ENCODE measurements at places on chromosomes 6 and 20.

DNA sequence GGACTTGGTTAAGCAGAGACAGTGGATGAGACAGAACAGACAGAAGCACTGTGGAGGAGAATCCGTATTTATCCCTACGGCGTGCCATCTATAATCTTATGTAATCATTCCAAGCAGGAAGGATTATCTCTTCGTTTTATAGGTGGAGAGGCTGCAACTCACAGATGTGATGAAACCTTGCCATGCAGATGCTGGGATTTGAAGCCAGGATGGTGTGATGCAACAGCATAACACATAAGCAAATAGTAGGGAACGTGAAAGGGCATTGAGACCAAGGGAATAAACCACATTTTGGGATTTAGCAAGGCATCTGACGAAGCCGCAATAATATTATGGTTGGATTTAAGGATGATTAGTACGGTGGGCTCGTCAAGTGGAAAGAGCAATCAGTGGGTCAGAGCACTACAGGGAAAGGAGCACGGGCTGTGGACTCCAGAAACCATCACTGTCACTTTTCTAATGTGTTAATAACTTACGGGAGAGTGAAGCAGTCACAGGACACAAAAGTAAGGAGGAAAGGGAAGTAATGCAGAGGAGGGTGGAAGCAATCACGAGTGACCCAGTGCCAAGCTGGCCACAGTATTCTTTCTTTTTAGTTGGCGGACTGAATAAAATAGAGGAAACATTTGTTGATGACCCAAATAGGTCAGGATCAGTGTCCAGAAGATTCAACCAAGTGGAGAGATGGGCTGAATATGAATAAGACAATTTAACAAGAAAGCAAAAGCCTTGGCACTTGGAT is 119.6 kb upstream of the EDN1 start:
- DNase-seq: no peak

DNA sequence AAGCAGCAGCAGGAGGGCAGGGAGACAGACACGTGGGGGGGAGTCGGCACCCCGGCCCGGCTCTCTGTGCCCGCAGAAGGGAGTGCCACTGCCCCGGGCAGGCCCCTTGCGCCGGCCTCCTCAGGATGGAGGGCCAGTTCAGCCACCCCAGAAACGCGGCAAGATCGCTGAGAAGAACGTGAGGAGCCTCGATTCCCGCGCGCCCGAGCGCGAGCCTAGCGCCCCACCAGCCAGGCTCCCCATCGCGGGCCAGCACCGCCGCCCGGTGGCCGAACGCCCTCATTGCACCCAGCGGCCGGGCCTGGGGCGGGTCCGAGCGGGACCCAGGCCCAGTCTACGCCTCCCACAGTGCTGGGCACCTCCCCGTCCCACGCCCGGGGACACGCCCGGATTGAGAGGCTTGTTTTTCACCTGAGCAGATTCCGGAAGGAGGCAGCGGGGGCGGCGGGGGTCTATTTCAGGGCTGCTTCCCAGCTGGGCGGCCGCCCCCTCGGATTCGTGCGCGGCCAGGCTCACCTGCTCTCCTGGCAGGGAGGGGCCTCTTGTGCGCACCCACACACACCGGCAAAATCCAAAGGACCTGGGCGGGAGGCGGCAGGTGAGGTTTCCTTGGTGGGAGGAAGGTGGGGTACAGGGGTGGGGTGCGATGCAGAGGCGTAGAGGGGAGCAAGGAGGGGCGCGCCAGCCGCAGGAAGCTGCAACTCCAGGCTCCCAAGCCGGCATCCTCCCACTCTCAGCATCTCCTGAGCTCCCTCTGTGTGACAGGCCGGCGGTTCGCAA is 9.0 kb upstream of the GRM4 start:
- no peak for DNase-seq

- DNase-seq: no peak
Observed at GRCh38 chr6:44527583-44528369, 140.3 kb downstream of the CDC5L start.

DNA sequence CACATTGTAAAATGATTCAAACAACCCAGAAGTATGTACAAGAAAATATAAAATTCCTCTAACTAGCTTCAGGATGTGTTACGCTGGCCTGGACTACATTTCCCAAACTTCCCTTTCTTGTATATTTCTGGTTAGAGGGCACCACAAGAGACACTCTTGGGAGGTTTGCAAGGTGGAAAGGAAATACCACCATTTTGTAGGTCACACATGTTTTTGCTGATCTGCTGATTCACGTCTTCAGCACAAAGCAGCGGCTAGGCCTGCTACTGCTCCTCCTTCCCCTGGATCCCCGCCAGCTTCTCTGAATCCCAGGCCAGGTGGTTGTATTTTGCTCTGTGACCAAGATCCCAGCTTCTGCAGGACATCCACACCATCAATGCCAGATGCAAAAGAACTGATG is 104.2 kb downstream of the AGPAT4 start:
- DNase-seq: no peak

DNA sequence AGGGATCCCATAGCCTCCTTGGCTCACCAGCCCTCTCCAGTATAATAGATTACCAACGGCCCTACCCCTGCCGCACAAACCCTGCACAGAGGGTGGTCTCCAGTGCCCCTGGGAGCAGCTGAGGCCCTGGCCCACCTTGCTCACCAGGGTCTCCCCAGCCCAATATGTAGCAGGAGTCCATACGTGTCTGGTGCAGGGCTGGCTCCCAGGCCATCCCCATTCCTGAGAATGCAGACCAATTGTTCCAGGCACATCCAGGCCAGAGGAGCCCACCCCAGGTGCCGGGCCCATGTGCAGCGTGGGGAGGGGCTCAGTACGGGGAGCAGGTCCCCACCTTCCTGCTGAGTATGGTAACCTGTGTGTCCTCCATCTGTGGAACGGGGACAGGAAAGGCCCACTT is 251.9 kb downstream of the TAF4 start:
- no peak for DNase-seq

- no peak for DNase-seq
Observed at GRCh38 chr20:50520222-50520880, 10.2 kb downstream of the PTPN1 start.

GRCh38 chr20:46810448-46811223 is 84.0 kb upstream of the EYA2 start:
- no peak for DNase-seq

DNA sequence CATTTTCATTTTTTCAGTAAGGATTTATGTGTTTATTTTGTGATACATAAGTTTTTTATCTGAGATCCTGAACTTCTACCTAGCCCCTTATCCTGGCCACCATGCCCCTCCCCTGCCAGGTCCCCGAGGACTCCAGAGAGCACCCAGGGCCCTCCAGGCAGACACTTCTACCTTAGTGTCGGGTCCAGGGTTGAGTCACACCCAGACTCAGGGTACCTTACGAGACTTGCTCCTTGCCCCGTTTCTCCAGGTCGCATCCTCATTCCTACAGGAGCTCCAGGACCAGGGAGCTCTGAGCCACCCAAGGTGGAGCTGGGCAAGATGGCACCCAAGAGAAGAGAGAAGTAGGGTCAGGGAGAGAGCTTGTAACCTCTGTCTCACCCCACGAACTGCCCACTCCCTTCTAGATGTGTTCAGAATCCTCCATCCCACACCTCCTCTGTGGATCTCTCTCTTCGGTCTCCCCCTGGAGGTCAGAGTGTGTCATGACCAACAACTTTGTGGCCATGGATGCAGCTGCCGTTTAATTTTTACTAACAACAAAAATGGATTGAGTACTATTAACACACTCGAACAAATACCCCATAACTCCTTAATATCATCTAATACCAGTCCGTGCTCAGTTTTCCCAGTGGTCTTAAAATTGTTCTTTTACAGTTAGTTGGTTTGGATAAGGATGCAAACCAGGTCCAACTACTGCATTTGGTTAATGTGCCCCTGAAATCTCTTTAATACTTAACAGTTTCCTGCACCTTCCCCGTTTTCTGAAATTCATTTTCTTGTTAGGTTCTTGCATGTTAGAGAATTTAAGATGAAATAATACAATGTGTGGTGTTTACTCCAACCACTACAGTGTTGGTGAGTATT is 130.6 kb upstream of the INSM1 start:
- no peak for DNase-seq

DNA sequence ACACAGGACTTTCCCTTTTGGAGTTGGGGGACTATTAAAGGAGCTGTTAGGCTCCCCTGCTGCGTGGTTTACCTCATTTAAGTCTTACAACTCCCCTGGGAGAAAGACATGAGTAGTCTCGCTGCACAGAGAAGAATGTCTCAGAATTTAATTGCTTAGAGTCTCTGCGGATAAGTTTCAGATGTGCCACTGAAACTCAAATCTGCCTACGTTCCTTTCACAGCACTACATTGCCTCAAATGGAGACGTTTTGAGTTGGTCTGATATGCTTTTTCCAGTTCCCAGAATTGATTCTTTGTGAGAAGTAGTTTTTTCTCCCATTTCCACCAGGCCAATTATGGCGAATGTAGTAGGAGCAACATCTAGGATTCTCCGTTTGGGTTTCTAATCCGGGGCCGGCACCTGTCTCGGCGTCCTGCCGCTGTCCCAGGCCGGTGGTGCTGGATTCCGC is 532 bp upstream of the SLC35F1 start:
- no peak for DNase-seq

DNA sequence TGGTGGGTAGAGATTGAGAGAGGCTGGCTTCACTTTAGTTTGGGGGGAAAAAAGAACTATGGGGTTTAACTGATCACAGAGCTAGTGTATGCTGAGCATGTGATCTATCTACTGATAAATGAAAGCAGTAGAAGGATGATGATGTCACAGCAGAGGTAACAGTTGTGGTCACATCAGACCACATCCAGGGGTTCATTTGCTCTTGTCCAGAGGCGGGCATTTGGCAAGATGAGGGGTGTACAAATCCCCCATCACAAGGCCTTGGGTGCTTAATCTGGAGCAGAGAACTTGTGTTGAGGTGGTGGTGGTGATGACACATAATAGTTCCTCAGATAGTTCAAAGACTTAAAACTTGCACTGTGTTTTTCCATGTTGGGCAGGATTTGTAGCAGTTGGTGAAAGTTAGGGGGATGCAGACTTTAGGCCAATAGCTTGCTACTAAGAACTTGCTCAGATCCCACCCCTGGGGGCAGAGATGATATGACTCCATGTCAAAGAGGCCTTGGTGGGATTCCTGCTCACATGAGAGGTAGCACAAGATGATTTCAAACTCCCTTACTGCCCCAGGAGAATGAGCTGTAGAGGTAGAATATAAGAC is 63.4 kb downstream of the PRDM1 start:
- no peak for DNase-seq

DNA sequence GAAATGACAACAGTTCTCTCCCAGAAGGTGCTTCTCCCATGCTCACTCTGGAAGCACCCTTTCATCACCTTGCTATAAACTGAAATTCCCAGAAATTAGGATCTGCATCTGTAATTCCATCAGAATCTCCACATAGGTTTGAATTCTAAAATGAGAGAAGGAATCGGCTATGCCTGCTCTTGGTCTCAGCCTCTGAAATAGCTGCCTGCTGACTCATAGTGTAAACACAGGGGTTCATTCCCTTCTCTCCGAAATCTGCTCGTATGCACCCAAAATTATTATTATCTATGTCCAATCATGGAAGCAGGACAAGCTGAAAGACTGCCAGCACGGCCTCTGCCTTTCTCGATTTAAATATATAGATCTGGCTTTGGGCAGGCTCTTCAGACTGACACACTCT is 74.6 kb upstream of the TAB2 start:
- no peak for DNase-seq

- no peak for DNase-seq
Observed at GRCh38 chr20:1536893-1537730, 20.4 kb downstream of the SIRPD start.

GRCh38 chr6:153131037-153131981 is at the start of gene RGS17:
Gene RGS17, minus strand, starts transcription at chr6:153131282. Its CDS starts 87,264 bp downstream, at chr6:153044018.
- DNase-seq: no peak

DNA sequence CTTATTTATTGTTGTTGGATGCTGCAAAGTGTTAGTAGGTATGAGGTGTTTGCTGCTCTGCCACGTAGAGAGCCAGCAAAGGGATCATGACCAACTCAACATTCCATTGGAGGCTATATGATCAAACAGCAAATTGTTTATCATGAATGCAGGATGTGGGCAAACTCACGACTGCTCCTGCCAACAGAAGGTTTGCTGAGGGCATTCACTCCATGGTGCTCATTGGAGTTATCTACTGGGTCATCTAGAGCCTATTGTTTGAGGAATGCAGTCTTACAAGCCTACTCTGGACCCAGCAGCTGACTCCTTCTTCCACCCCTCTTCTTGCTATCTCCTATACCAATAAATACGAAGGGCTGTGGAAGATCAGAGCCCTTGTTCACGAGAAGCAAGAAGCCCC is 12.1 kb downstream of the MICB start:
- DNase-seq: no peak

- DNase-seq: no peak
Observed at GRCh38 chr6:26556263-26557070, 18.3 kb downstream of the HMGN4 start.

DNA sequence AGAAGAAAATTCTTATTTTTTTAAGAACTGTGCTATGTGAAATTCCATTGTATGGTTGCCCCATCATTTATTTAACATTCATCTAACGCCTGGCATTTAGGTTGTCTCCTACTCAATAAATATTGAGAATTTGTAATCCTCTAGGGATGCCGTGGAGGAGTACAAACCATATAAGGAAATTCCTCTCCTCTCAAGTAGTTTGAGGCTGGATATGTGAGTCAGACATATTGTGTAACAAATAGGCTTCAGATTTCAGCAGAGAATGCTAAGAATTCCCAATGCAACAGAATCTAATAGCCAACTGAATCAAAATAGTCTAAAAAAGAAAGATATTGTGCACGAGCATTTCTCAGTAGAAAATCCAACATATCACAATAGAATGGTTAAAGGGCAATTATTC is 174.7 kb downstream of the OTOR start:
- no peak for DNase-seq

DNA sequence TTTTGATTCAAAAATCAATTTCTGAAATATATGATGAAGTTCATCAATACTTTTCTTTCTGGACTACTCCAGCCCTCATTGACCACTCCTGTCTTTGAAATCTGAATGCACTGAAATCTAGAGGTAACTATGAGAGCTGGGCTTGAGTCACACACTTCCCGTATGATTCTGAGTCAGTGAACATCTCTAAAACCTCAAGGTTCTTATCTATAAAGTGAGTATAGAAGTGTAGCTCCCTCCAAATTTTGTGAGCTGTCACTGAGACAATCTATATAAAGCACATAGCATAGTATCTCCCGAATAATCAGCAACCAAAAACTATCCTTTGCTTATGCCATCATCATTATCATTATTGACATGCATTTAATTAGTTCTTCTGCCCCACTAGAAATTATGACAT is 182.4 kb downstream of the TSHZ2 start:
- no peak for DNase-seq

GRCh38 chr20:42656130-42656529 is 533.6 kb downstream of the PTPRT start:
- DNase-seq: no peak

DNA sequence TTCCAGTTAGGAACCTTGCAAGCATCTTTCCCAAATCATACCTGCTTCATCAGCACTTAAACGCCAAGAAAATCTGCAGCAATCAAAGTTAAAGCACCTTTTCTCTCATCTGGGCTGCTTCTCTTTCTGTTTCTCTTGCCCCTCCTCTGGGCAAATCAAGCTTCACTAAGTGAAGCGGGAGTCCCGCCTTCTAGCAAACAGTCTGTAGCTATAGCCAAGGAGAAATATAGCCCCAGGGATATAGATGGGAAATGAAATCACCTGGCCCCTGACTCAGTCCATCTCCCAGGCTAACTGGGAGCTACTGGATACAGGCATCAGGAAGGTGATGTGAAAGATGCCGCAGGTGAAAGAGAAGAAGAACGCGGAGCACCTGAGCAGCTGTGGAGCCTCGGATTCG is 481.9 kb downstream of the C6orf118 start:
- no peak for DNase-seq
